ENCODE measurements at places on chromosomes 2 and 18.

GRCh38 chr18:26777351-26778053 is 88.0 kb downstream of the AQP4 start:
- DNase-seq: no peak

DNA sequence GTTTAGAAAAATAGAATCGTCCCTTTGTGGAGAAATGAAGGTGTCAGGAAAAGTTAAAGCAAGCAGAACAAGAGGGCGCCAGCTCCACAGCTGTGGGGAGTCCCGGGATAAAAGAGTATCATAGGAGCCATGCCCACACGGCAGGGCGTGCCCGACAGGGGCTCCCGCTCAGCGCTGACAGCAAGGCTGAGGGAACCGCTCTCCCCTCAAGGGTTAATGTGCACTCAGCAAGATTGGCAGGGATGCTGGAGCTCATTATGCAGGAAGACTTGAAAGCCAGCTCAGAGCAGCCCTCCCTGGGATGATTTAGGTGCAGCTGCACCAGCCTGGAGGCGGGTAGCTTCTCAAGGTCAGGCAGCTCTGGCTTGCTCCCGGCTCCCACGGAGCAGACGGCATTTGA is 500.2 kb downstream of the EIPR1 start:
- no peak for DNase-seq

GRCh38 chr2:141411419-141411818 is 719.4 kb downstream of the LRP1B start:
- no peak for DNase-seq

DNA sequence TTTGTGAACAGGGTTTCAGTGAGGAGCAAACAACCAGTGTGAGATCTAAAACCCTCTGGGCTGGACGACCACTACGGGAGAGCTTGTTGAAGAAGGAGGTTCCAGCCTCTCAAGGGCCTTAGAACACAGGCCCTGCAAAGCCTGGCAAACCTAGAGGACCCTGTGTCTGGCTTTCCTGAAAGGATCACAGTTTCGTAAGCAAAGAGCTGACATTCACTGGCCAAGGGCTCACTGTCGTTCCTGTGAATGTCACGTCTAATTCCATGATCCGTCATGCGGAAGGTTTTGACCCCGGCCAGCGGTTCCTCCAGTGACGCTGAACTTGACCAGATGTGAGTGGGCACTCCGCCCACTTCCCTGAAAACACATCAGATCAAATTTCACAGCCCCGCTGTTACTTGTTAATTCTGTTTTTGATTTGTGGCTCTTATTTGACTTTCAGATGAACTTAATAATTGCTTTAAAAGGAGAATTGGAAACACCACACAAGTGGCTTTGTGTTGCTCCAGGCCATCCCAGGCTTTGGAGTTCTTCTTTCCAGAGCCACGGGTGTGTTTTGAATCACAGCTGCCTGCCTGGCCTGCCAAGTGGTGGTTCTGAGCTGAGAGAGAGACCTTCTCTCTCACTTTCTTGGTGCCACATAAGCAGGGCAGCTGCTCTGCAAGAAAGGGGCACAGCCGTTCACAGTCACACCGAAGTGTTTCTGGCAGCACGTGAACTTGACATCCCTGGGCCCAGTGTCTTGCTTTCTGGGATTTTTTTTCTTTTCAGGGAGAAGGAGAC is 308.4 kb downstream of the NDUFA10 start:
- DNase-seq: no peak

DNA sequence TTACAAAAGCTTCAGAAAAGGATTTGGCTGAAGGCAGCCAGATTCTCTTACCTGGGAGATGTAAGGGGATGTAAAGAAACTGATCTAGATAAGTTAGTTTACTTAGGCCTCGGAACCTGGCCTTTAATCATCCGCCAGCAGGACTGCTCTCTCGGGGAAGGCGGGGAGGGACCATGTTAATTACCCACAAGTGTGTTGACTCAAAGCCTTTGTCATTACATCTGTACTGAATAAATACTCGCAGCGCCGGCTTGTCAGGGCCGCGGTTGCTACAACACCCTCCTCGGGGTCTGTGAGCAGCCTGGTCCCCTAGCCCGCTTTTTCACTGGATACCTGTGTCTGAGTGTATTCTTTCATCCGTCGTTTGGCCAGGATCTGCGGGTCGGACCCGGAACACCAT is 6.7 kb downstream of the CHMP3 start:
- no peak for DNase-seq

DNA sequence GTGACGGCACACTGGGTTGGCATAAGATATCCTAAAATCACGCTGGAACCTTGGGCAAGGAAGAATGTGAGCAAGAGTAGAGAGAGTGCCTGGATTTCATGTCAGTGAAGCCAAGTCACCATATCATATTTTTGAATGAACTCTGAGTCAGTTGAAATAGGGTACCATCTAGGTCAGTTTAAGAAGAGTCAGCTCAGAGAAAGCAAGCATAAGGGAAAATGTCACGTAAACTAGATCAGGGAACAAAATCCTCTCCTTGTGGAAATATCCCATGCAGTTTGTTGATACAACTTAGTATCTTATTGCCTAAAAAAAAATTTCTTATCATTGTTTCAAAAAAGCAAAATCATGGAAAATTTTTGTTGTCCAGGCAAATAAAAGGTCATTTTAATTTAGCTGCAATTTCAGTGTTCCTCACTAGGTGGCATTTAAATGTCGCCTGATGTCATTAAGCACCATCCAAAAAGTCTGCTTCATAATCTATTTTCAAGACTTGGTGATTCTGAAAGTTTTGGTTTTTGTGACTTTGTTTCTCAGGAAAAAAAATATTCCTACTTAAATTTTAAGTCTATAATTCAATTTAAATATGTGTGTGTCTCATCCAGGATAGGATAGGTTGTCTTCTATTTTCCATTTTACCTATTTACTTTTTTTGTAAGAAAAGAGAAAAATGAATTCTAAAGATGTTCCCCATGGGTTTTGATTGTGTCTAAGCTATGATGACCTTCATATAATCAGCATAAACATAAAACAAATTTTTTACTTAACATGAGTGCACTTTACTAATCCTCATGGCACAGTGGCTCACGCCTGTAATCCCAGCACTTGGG is 19.6 kb downstream of the RSAD2 start:
- DNase-seq: no peak

GRCh38 chr2:38631976-38632375 is 29.2 kb upstream of the HNRNPLL start:
- no peak for DNase-seq

DNA sequence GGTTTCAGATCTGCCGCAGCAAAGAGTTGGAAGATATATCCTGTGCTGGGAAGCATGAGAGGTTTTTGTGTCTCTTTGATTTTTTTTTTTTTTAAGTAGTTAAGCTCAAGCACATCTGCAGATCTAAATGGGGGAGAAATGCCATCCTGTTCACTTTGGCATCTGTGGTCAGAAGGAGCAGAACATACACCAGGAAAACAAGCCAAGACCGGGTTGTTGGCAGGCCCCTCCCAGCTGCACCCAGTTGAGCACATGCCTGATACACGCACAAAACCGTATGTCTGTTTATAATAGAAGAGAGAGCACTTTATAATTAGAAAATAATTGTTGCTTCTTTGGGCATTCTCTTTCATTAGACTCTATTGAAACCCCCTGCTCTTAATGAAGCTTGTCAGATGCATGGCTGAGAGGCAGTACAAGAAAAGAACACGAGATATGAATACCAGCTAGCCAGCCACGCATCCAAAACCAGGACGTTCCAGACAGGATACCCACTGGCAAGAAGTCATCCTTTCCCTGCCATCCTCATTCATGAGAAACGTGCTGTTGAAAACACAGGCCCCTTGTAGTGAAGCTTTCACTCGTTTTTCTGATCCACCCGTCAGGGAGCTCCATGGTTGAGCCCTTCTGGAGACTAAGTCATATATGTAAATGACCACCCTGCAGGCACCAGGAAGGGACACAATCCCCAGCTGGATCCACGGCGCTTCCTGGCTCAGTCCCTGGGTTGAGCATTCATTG is 152.2 kb downstream of the ALPK2 start:
- no peak for DNase-seq

GRCh38 chr2:12141618-12142258 is 395.3 kb downstream of the LPIN1 start:
- DNase-seq: no peak

GRCh38 chr2:8857709-8858108 is 20.3 kb upstream of the KIDINS220 start:
- DNase-seq: no peak

- no peak for DNase-seq
Measured at GRCh38 chr2:137185378-137186078, 420.2 kb downstream of the THSD7B start.

DNA sequence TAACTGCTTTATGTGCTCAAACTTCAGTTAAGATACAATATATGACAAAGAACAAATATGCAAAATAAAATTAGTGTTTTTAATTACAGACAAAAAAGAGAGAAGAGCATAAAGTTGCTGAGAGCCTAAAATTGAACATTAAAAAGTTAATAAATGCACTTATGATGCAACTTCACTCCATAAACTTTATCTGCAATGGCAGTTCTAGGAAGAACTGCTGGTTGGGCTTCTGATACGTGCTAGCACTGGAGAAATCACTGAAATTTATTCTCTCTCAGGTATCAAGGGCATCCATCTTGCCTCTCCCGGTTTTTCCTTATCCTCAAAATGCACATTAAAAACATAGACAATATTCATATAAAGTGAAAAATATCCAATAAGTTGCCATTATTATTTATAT is 35.7 kb downstream of the MYO3B start:
- no peak for DNase-seq

DNA sequence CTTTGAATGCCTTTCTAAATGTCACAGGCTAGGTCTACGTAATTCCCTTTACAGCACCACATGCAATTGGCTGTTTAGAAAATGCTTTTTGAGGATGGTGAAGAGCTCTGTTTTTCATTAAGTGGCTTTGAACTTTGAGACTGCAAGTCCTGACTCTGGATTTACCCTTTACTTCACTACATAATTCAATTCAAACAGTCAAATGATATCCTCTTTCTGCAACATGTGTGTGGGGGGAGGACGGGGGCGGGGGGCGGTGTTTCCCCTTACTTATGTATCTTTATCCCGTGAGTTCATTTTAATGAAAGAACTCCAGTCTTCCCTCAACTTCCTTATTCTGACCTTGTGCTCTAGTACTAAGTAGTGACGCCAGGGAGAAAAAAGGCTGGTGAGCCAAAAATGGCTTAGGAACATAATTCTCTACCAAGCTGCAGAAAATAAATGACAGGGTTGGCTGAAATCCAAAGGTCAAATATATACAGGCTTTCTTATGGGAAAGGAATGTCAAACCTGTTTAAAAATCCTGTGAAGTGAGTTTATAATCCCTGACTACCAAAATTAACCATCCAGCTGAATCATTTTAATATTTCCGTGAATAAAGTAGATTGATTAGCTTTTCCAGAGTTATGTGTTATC is 119.6 kb downstream of the SLC8A1 start:
- DNase-seq: no peak
